Brain microvascular endothelial cell (primary cell): ENCODE measurements at places on chromosomes 7 and 10.
A peak's percentile ranks its signal among the peaks of the same experiment; 100 is the strongest.

- DNase-seq, result no peak
These were observed 40.0 kb downstream of the VOPP1 start for GRCh38 chr7:55532150-55532917.

DNA sequence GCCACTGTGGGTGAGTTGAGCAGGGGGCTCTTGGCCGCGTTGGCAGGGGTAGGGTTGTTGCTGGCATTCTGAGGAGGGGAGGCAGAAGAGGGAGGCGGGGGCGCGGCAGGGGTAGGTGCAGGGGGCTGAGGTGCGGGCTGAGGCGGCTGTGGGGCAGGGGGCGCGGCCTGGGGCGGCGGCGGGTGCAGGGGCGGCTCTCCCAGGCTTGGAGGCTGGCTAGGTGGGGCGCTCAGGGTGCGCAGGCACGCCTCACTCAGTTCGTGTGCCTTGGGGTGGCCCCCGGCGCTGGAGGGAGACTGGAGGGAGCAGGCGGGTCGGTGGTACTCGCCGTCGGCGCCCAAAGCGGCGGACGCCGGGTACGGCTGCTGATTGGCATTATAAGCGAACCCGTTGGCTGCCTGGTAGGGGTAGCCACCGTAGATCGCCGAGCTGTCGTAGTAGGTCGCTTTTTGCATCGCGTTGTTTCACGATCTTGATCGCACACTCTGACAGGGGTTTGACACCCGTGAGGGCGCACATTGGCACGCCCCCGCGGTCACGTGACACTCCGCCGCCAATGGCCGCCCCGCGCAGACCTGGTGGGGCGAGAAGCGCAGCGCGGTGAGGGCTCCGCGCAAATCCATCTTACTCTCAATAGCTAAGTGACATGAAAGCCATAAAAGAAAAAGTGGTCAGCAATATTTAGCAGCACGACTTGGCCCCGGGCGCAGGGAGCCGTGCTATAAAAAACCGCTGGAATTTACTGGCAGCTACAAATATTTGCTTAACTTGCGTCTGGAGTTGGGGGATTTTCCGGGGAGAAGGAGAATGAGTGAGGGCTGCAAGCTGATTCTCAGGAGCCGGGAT, 7.9 kb upstream of the HOXA2 start:
- DNase-seq, result no peak

- no peak for DNase-seq
These were observed 269.6 kb upstream of the NEBL start for GRCh38 chr10:21166557-21167287.

DNA sequence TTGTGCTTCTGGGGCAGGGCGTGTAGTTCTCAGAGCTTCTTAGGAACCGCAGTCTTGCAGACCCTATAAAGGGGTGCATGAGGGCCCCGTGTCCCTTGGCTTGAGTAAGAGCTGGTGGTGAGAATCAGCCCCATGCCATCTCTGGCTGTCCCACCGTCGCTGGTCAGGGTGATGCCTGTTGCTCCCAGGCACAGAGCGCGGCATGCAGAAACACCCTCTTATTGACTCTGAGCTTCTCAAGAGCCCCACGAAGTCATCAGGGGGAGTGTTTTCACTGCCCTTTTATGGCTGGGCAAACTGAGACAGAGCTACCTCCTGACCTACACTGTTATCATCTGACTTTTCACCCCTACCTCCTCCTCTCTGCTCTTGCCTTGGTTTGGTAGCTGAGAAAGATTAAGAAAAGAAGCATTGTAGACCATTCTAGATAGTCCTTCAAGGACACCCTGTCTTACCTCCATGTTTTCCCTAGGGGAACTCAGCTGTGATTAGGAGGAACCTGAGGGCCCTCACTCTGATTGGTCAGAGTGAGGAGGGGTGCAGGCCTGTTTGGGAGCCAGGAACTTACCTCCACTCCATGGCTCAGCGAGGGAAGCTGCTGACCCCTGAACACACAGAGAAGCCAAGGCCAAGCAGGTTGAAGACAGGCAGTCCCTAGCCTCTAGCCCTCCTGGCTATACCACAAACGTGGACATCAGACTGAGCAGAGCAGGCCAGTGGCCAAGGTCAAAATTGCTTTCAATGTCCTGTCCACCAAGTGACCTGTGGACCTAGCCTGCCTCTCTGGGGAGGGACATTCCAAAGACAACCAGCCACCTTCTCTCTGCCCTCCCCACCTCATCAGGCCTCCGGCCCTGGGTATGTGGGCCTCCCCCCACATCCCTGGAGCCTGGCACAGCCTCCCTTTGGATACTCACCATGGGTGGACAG, 17.6 kb downstream of the UNC5B start:
- no peak for DNase-seq

DNA sequence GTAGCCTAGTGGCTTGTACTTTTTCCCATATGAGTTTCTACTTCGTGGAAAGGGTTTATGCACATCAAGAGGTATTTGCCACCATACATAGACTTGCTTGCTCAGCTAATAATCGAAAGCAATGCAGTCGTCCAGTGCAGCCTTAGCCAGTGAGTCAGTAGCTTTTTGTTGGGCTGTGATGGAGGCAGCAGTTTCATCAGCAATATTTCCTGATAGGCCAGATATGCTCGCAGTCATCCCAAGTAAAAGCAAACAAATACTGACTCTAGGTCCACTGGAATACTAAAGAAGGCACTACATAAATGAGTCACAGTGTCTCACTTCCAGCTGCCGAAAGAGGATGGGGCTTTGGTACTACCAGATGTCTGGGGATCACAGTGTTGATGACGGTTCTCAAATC, 2.1 kb upstream of the BNIP3 start:
- peak; percentile 96 for DNase-seq

GRCh38 chr7:12257582-12257981, 46.5 kb downstream of the TMEM106B start:
- peak; percentile 36 for DNase-seq

DNA sequence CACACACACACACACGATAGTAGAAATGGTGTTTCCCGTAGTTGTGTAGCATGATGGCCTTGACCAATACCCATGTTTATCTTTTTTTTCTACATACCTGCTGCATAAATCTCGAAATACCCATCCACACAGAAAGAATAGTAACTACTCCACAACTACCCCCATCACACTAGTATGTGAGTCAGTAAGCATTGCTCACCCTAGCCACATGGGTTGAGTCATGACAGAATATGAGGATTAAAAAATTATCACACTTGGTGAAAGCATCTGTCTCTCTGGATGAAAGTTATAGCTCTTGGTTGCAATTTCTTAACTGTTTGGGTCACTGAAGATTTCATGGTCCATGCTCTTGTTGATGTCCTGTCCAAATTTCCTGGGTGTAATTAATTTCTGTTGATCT, 103.4 kb upstream of the MDFIC start:
- peak; percentile 70 for DNase-seq

GRCh38 chr10:96446966-96447596, 66.6 kb downstream of the TLL2 start:
- DNase-seq, result no peak

DNA sequence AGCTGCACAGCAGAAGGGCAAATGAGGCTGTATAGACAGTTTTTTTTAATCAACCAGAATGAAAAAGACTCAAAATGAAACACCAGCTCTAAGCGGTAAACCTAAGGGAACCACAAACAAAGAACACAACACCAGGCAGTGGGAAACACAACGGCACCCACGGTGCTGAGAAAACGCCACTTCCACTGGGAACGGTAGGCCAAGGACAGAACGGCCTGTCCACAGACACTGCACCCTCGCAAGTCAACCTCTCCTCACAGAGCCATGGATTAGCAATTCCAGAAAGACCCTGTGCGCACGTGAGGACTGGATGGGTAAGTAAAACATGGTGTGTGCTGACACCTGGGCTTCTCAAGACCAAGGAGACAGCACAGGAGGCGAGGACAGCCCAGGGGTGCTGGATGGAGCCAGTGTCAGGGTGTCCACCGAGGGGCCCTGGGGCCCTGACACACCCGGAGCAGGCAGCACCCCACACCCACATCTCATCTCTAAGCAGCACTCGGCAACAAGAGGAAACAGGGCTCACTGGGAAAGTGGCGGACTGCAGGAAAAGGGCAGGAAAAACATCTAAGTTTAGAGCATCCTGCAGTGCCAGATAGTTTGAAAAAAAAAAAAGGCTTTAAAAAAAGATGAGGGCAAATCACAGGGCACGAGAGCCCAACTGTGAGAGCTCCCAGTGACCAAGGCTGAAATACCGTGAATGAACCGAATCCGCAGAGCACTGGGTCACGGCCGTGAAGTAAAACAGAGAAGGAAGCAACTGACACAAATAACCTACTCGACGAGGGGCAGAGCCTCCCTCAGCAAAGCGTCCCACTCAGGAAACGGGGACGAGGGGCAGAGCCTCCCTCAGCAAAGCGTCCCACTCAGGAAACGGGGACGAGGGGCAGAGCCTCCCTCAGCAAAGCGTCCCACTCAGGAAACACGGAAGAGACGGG, 120.2 kb downstream of the MAD1L1 start:
- DNase-seq, result no peak

- DNase-seq, result no peak
These were observed 114.7 kb upstream of the ANKRD30A start for GRCh38 chr10:37010741-37011140.

GRCh38 chr7:16916105-16916639, 34.4 kb upstream of the AGR3 start:
- DNase-seq, result peak; percentile 92

DNA sequence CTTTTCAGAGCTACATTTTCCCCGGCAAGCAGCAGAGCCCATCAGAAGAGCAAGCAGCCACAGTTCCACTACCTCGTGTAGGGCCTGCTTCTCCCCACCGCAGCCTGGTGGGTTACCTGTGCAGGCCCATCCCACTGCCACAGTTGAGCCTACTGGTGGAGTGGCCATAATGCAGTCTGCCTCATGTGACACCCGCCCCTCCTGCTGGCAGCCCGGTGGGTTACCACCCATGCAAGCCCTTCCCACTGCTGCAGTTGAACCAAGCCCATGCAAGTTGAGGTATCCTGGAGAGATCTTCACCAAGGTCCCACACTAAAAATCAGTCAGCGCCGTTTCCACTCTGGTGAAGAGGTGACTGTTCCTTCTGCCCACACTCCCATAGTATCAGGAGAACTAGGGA, 32.1 kb upstream of the CNNM1 start:
- no peak for DNase-seq

GRCh38 chr7:96707901-96708774, 1.5 kb downstream of the SEM1 start:
- no peak for DNase-seq

GRCh38 chr10:52379287-52379686, 65.2 kb downstream of the DKK1 start:
- no peak for DNase-seq

DNA sequence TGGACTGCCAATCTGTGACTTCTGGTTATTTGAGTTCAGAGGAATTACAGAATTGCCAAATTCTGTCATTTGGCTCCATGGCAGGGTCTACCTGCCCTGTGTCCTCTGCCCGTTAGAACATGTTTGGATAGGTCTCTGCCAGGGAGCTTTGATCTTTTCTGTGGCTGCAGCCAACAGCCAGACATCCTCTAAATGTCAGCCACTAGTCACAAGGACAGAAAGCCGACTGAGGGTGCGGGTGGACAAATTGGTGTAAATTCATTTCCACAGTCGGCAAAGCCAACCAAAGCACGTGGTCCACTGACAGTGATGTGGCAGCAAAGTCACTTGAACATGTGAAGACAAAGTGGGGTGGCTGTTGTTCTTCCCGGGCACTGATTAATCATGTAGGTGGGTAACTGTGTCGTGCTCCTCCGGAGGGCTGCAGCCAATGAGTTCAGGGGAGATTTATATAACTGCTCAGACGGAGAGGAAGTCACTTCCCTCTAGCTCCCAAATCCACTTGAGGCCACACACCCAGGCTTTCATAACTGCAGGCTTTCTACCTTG, 26.7 kb upstream of the CAMK1D start:
- no peak for DNase-seq

GRCh38 chr7:150370612-150371071, 2.0 kb downstream of the REPIN1 start:
- peak; percentile 86 for DNase-seq

- no peak for DNase-seq
These were observed 72.2 kb downstream of the TBXAS1 start for GRCh38 chr7:139901056-139901795.

DNA sequence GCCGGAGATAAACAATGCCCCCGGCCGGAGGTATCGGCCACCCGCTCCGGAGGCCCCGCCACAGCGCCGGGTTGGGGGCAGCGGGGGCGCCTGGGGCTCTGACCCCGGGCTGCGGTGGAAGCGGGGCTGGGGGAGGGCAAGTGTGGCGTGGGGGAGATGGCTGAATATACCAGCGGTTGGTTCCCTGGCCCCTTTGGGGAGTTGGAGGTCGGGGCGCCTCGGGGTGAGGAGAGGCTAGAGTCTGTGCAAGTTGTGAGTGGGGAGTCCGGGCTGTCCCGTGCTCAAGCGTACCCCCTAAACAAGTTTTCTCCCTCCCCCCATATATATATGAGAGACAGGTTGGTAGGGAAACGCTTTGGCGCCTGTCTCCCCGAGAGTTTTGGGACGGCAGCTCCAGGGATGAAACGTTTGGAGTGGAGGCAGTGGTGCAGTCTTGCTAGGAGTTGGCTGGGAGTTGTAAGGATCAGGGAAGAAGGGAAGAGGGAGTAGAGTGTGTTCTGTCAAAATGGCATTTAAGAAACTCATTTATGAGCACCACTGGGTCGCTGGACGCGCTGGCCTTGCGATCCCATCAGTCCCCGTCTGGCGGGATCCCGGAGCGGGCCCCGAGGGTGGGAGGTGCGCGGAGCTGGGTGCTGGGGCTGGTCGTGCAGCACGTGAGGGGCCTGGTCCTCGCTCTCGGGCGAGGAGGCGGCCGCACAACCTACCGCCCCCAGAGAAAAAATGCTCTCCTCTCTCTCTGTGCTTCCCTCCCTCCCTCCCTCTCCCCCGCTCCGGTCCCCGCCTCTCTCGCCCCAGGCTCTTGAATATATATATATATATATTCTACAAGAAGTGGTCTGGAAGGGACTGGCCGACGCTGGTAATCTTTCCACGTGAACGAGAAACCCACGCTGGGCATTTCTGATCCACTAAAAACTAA, 1.1 kb downstream of the TET1 start:
- DNase-seq, result no peak

DNA sequence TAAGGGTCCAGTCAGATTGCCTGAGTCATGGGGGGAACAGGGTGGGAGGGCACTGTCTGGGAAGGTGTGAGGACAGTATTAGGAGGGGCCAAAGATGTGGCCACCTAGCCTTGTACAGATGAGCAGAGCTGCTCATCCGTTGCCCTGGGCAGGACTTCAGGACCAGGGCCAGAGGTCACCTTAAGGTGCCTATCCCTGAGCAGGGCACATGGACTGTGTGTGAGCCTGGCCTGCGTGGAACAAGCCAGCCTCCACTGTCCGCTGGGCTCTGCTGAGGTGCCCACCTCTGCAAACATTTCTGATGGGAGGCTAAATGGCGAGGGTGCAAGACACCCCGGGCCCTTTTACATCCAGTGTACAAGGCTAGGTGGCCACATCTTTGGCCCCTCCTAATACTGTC, 3.4 kb upstream of the OPN1SW start:
- DNase-seq, result no peak

- DNase-seq, result no peak
These were observed 5.5 kb upstream of the SPAG6 start for GRCh38 chr10:22339761-22340328.

DNA sequence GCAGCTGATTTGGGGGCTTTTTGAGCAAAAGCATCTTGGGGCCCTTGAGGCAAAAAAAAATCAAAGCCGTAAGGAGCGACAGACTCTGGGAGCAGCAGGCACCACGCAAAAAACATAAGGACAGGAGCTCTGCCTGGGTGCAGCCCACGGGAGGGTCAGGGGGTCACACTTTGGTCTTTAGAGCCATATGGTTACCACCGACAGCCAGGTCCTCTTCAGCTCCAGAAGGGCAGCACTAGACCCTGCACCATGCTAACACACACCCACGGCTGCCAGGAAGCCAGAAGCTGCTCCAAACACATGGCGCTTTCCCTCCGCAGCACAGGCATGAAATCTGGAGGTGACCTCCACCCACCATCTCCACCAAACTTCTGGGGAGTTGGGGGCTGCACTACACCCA, 47.1 kb downstream of the RSU1 start:
- no peak for DNase-seq
